RPMI8226 (cell line): ENCODE measurements at places on chromosomes 11 and 22.

GRCh38 chr11:5937868-5938602 is 4.0 kb upstream of the OR56A3 start:
- DNase-seq: peak; percentile 27

- no peak for DNase-seq
Measured at GRCh38 chr11:93817426-93818348, 32.7 kb downstream of the VSTM5 start.

GRCh38 chr22:46777609-46777970 is 15.1 kb downstream of the TBC1D22A start:
- no peak for DNase-seq

DNA sequence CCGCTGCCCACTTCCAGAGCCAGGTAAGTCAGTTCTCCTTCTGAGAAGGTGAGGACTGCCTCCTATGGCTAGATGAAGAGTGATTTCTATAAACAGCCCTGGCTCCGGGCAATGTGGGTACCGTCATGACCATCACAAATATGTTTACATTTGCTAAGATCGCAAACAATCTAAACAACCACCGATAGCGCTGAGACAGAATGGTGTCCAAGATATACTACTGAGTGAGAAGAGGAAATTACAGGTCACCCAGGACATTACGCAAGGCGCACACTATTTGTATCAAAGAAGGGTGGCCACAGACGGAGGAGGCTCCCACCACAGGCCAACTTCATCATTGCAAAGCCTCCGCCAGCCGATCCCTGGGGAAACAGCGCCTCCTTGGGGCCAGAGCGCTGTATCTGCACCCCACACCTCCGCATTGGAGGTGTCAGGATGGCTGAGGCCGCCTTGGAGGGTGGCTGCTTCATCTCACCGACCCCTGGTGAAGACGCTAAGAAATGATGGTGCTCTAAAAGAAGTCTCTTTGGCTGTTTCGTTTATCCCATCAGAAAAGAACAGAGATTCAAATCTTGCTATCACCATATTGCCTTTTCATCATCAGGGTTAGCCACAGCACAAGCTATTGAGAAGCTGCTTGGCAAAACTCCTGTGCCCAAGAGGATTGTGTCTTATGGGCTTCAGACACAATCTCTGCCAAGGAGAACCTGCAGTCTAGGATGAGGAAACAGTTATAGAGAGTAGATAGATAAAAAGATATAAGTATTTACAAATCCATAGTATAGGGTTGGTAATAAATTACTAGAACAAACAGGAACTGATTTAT is 12.3 kb upstream of the ASRGL1 start:
- peak; percentile 80 for DNase-seq

- no peak for DNase-seq
Measured at GRCh38 chr11:34975482-34975881, 59.1 kb downstream of the PDHX start.

DNA sequence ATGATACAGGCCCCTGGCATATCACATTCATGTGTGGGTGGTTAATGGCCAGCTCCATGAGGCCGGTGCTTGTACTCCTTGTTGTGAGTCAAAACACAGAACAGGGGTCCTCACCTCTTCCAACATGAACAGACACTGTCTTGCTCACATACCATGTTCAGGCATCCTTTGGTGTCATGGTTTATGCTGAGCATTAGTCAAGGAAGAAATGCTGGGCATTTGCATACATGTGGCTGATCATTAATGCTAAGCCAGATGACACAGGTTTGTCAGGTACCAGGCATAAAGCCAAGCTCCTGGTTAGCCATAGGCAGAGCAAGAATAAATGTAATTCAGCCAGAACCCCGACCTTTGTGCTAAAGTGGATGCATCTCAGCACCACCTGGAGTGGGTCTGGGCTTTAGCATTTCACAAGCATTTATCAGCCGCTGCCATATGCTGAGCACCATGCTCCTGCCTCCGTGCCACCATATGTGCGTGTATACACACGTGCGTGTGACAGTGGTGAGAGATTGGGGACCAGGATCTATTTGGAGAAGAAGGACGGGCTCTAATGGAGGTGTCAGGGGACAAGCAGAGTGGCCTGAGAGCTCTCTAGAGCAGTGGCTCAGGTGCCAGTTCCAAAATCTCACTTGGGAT is 55.0 kb downstream of the MICAL2 start:
- DNase-seq: no peak

GRCh38 chr22:47540011-47540410 is 777.6 kb downstream of the TBC1D22A start:
- no peak for DNase-seq

- DNase-seq: no peak
Measured at GRCh38 chr11:86335131-86335767, 33.2 kb downstream of the HIKESHI start.

DNA sequence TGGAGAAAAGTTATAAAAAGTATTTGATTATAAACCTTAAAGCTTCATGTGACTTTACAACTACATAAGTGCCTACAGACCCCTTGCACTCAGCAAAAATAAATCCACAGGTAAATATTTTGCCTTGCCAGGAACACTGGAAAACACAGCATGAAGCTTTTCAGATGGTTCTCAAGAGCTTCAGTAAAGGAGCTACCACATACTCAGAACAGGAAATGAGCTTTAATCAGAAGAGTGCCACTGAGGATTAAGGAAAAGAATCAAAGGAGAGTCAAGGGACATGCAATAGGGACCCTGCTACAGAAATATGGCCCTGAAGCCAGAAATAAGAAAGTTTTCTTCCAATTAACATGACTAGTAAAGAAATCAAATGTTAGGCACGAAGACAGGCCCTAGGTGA is 1.2 kb downstream of the CASP1 start:
- no peak for DNase-seq
